Caki2 (cell line): ENCODE measurements at places on chromosomes 12 and 14.

GRCh38 chr12:107951024-107951423 is 176.5 kb downstream of the ASCL4 start:
- DNase-seq: no peak

DNA sequence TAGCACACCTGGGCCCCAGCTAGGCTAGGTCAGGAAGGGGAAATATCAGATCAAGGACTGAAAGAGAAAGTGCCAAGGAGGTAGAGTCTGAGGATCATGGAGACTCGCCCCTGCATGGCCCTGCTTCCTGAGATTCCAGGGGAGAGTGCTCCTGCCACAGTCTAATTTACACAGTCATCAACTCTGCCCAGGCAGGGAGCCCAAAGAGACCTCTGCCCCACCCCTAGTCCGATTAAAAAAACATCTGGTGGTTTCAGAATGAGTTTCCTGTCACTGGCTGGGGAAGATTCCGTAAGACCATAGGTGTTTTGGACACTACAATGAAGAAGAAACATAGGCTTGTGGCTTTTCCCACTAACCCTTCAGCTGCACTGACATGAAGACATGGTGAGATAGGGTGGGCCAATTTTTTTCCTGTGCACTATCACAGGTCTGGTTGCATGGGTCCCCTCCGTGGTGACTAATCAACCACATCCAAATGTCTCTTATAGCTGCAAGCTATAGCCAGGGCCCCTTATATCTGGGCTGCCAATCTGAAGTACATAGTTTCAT is 31.5 kb upstream of the GZMB start:
- DNase-seq: no peak

DNA sequence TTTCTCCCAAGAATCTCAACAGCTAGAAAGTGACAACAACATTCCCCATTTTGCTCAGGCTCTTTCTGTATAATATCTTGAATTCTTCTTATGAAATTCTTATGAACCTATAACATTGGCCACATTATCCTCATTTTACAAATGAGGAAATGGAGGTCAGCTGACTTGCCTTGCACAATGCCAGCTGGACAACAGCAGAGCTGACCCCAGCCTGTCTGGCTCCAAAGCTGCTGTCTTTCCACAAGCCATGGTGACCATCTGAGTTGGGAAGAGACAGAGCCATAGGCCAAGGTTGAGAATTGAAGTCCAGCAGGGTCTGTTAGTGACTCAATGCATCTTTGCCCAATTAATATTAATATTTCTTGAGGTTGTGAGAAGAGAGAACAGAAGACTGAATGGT is 87.3 kb downstream of the KSR2 start:
- DNase-seq: no peak

DNA sequence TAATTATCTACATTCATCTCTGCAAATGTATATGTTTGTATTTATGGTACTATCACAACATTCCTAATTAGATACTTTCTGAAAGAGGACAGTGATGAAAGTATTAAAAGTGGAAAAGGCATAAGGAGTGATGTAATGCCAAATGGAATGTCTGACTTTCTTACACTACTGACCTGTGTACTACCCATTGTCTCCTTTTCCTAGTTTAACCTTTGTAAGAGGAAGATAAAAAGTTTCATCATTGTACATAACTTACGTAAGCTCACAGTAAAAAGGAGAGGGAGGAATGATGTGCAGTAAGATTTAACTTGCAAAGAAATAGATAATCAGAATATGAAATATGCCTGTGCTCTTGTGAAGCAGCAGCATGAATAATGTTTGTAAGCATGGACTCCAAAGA is 55.9 kb downstream of the SOX5 start:
- DNase-seq: no peak
